Stimulated activated CD4-positive, alpha-beta T cell treated with anti-CD3 and anti-CD28 coated beads, Interleukin-1b, Interleukin-23, amount 100 ng/mL, for 1 hour (primary cell): ENCODE measurements at places on chromosomes 5 and 9.

- DNase-seq = no peak
Observed at GRCh38 chr5:67963789-67964519, 251.6 kb upstream of the PIK3R1 start.

DNA sequence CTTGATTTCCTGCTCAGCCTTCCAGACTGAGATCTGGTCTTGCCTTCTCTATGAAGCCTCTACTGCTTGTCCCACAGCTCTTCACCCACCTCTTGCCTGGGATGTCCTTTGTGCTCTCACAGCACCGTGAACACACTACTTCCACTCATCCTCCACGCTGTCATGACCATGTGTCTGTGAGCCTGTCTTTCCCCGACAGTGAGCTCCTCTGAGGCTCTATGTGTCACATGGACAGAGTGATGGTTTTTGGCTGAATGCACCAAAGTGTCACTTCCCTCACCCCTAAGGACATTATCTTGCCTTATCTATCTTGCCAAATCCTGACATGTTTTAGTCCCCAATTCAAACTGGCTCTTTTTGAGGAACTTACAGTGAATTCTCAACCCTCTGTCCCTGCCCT, 11.3 kb downstream of the PHYKPL start:
- DNase-seq = no peak

DNA sequence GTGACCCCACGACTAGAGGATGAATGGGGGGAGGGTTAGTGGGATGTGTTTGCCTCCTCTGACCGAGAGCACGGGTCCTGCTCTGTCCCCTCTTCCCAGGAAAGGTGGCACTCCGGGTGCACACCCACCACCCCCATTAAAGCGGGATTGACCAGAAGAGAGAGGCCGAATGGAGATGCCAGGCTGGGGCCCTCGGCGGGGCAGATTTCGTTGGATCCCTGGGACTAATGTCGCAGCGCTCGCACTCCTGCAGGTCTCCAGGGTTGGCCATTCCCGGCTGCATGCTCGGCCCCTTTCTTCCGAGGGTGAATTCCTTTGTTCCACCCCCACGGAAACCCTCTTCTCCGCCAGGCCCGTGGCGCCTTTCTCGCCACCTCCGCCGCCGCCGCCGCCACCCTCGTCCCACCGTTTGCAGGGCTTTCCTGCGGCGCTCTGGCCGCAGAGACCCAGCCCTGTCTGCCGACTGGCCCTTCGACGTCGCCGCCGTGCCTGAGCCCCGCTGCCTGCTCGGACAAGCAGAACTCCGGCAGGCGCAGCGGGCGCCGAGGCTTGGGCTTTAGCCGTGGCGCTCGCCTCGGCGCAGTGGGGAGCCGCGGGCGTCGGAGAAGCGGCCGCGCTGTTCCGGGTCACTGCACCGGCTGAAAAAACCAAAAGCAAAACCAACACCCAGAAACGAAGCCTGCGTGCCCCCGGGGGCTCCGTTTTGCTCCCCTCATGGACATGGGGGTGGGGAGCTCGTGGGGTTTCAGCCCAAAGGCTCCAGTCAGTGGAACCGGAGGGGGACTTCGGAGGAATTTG, 11.8 kb downstream of the LMX1B start:
- DNase-seq = no peak

GRCh38 chr9:132150256-132150655, 11.6 kb upstream of the NTNG2 start:
- DNase-seq = no peak

DNA sequence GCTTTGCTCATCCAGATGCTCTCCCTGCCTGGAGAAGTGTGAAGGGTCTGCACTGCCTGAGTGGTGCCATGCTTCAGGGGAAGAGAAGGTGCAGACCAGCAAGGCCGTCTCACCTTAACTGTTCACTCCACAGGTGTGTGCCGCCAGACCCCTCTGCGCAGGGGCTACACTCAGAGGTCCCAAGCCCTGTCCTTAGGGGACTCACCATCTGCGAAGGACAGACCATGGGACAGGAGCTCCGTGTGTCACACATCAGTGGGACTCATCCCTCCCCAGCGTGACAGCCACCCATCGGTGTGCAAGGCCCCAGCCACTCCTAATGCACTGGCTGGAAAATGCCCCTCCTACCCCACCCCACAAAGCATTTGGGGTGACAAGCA, 142.9 kb downstream of the OLFM1 start:
- no peak for DNase-seq

GRCh38 chr5:176816791-176817347, 6.5 kb downstream of the UNC5A start:
- no peak for DNase-seq

DNA sequence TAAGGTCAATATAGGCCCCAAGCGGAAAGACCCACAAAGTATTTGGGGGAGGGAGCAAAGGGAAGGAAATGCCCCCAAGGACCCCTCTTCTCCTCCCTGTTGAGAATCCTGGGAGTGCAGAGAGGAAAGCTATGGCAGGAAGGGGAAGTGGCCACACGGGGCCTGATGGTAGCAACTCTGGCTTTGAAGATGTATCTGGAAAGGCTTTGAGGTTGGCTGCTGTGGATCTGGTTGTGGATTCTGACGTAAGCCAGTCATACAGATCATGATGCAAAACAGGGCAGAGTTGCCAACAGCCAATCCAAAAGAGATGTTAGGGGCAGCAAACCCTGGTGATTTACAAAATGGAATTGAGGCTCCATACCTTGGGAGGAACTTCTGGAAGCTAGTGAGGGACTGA, 108.8 kb downstream of the PRKACG start:
- no peak for DNase-seq
